B cell (primary cell): ENCODE measurements at places on chromosomes 3 and 15. TPM values are rescaled to one million over a fixed set of nuclear protein-coding genes. Genes with fewer than 3 reads are reported as not detected.

DNA sequence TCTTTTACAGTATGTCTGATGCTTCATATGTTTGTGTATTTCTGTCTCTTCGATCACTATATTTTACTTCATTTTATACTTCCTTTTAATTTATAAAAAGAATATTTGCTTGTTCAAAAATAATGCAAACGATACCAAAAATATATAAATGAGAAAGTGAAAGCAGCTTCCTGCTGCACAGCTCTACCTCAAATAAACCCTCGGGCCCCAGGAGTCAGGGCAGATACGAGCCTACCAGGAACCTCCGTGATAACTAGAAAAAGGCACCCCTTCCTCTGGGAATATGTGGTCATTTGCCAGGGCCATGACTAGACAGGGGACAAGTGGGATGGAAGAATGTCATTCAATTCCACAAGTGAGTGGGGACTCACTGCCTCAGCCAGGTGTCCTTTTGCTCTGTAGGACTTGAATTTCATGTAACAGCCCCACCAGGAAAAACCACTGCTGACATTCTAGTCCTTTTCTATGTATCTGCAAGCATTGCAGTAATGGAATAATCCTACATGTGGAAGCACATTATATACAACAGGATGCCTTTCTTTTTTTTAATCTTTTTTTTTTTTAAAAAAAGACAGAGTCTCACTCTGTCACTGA is 133.3 kb downstream of the SUCLG2 start:
- peak overlapping the region; percentile 7 for H3K4me3 ChIP-seq
- peaks cover 7% of the 10 kb centered on the region for H3K4me1 ChIP-seq
- DNase-seq = peak; percentile 3
- H3K36me3 ChIP-seq = peaks cover 32% of the 10 kb centered on the region
- no peaks in the 10 kb centered on the region for H3K27me3 ChIP-seq
- no peak overlapping the region for H3K27ac ChIP-seq

- DNase-seq = no peak
- H3K4me1 ChIP-seq = no peaks in the 10 kb centered on the region
- no peaks in the 10 kb centered on the region for H3K36me3 ChIP-seq
- no peak overlapping the region for H3K27ac ChIP-seq
- no peaks in the 10 kb centered on the region for H3K27me3 ChIP-seq
These were observed 177.9 kb downstream of the CDIN1 start for GRCh38 chr15:36757189-36757814.

DNA sequence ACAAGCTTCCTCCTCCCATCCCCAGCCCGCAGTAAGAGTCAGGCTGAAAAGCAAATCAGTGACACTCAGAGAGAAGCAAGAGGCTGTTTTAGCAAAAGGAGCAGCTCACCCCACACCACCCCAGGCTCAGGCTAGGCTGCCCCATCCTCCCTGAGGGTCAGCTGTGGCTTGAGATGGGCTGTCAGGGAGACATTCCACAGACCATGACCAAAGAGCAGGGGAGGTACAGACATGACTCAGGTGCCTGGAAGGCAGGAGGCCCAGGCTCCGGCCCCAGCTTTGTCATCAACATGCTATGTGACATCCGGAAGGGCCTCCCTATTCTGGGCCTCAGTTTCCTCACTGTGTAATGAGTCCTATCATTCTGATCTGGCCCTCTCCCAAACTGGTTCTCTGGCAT is 24.7 kb downstream of the HCN4 start:
- no peak for DNase-seq
- no peaks in the 10 kb centered on the region for H3K36me3 ChIP-seq
- H3K27ac ChIP-seq = no peak overlapping the region
- H3K27me3 ChIP-seq = no peaks in the 10 kb centered on the region

DNA sequence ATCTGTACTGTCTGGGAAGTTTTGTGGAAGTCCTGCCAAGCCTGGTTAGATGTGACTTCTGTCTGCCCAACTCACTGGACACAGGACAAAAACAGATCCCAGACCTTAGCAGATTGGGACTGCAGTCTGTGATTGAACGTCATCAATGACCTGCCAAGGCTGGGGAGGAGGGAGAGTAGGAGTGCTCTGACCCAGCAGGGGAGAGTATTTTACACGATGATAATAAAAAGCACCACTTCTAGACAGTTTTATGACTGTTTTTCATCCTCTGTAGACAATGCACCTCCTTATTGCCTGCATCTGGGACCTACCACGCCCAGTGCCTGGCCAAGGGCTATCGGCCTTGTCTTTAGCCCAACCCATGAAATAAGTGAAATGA is 102.3 kb upstream of the NR2E3 start:
- DNase-seq = no peak
- H3K27me3 ChIP-seq = no peaks in the 10 kb centered on the region
- H3K4me3 ChIP-seq = no peak overlapping the region
- no peaks in the 10 kb centered on the region for H3K4me1 ChIP-seq
- no peak overlapping the region for H3K27ac ChIP-seq

CP gene
- not detected in 2 replicates for total RNA-seq

DNA sequence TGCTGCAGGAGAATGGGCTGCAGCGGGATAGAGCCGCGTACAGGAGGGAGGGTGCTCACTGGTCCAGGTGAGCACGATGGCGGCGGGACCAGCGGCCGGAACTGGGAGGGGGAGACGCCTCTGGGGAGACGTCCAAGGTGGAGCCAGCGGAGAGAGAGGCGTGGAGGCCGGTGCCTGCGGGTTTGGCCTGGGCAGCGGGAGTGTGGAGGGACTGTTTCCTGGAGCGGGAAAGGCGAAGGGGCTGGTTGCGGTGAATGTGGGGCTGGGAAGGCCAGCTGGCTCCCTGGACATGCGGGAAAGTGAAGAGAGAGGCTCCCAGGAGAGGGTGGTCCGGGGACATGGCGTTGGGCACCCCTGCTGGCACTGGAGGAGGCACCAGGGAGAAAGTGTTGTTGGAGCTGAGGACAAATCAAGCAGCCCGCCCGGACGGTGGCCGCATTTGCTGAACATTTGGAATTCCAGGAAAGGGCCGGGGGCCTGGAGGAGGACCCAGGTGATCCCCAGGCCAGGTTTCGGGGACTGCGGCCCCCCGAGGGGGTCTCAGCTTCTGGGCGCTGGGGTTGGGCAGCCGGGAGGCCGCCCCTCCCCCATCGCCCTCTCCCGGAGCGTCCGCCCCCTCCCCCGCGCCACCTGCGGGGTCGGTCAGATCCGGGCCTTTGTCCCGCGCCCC is 34.3 kb downstream of the DNAJB8 start:
- H3K4me1 ChIP-seq = no peaks in the 10 kb centered on the region
- no peak overlapping the region for H3K4me3 ChIP-seq
- H3K27me3 ChIP-seq = no peaks in the 10 kb centered on the region
- no peak for DNase-seq

DNA sequence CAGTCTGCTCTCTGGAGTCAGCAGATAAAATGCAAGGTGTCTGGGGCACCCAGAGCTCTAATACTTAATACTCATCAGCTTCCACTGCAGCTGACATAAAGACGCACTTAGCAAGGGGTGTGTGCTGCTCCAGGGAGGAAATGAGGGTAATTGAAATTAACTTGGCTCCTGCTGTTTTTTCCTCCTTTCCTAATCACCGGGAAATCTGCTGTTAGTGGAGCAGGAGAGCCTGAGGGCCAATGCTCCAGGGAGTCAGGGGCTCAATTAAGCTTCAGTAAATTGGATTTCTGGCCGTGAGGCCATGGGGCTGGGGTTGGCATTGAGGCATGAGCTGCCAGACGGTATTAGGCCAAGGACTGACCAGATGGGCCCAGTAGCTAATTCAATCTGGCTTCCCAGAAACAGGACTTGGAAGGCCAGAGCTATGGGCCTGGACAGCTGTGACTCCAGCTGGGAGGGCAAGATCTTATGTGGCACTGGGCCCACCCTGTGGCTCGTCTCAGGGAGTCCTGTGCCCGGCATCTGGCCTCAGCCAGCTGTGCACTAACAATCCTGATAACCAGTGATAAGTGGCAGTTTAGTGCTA is 30.7 kb upstream of the CHRNB4 start:
- H3K27ac ChIP-seq = no peak overlapping the region
- no peaks in the 10 kb centered on the region for H3K36me3 ChIP-seq
- DNase-seq = no peak

DNA sequence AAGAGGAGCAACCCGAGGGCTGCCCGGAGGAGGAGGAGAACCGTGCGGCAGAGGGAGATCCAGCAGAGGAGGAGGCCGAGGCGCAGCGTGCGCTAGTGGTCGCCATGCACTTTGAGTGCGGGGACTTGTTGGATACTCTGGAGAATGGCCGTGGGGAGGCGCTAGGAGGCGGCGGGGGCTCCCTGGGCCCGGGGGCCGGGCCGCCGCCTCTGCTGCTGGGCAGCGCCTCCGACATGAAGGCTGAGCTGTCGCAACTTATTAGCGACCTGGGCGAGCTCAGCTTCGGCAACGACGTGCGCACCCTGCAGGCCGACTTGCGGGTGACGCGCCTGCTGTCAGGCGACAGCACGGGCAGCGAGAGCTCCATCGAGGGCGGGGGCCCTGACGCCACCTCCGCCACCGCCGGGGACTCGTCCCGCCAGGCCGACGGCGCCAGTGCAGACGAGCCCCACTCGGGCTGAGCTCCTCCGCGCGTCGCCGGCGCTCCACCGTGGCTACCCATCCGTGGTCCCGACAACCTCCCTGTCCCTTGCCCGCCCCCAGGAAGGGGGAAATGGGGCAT is 2.0 kb downstream of the FAM43A start:
- H3K36me3 ChIP-seq = peaks cover 5% of the 10 kb centered on the region
- DNase-seq = peak; percentile 93
- H3K27me3 ChIP-seq = no peaks in the 10 kb centered on the region
- H3K4me3 ChIP-seq = peak overlapping the region; percentile 81
- peaks cover 56% of the 10 kb centered on the region for H3K4me1 ChIP-seq
- H3K27ac ChIP-seq = peak overlapping the region; percentile 94

- H3K27me3 ChIP-seq = no peaks in the 10 kb centered on the region
- no peak for DNase-seq
- H3K27ac ChIP-seq = no peak overlapping the region
- no peaks in the 10 kb centered on the region for H3K4me1 ChIP-seq
- no peak overlapping the region for H3K4me3 ChIP-seq
These were observed 179.5 kb upstream of the CD96 start for GRCh38 chr3:111362381-111363009.

IQCB1 gene
- 54.6 and 56.5 TPM in 2 replicates for total RNA-seq

GPR62 gene
- not detected in 2 replicates for total RNA-seq

DNA sequence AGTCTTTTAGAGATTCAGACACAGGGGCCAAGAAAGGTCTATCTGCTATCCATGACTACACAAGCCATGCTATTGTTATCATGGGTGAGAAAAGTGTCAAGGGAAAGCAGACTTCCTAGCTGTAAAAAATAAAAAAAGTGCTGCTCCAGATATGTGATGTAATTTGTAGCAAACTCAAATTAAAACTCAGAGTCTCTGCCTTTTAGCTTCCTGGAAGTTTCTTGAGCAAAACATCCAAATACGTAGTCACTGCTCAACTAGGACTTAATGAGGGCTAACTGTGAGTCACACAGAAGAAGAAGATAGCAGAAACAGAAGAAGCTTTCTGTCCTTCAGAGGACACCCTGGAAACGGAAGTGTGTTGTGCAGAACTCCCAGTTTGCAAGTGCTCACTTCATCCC is 393.4 kb upstream of the NR2F2 start:
- H3K27me3 ChIP-seq = no peaks in the 10 kb centered on the region
- no peaks in the 10 kb centered on the region for H3K4me1 ChIP-seq
- no peaks in the 10 kb centered on the region for H3K36me3 ChIP-seq
- no peak for DNase-seq
- H3K4me3 ChIP-seq = no peak overlapping the region
- H3K27ac ChIP-seq = no peak overlapping the region

DNA sequence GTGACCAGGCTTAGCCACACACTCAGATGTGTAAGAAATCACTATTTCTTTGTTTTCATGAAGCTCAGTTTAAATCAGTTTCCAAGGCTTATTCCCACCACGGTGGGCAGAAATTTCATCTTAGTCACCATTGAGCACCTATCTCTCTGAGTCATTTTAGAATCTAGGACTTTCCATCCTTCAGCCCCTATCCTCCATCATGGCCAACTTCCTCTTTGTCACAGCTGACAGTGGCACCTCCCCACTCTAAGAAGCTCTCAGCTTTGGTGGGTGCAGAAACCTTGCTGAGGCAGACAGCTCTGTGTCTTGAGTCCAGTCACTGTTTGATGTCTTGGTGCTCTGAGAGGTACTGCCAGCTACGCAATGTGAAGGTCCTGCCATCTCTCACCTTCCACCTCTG is 32.9 kb downstream of the SNTN start:
- no peak overlapping the region for H3K27ac ChIP-seq
- no peaks in the 10 kb centered on the region for H3K27me3 ChIP-seq
- H3K4me1 ChIP-seq = no peaks in the 10 kb centered on the region
- no peaks in the 10 kb centered on the region for H3K36me3 ChIP-seq

DNA sequence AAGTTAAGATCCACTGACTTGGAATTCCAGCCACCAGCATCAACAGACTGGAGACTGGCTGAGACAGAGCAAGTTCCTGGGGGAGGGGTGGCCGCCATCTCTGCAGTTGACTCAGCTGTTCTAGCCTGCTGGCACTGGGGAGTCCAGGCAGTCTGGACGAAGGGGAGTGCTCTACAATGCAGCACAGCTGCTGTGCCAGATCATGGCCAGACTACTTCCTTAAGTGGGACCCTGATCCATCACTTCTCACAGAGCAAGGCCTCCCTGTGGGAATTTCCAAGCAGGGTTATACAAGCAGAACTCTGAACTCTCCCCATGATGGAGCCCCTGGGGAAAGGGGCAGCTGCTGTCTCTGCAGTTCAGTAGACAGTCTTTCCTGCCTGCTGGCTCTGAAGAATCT is 35.2 kb downstream of the PYGO1 start:
- no peaks in the 10 kb centered on the region for H3K27me3 ChIP-seq
- no peaks in the 10 kb centered on the region for H3K4me1 ChIP-seq
- H3K27ac ChIP-seq = no peak overlapping the region
- no peak overlapping the region for H3K4me3 ChIP-seq

DNA sequence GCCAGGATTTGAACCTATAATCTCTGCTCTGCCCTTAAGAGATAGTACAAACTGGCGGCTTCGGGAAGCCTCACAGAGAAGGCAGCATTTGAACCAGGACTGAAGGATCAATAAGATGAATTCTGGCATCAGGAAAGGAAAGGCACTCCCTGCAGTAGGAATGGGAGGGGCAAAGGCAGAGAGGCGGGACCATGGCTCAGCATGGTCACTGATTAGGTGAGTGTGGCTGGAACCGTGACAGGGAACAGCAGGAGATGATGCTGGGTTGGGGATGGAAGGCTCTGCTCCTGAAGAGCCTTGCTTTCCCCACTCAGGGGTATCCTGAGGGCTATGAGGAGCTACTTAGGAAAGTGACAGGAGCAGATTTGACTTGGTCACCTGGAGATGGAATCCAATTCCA is 158.5 kb downstream of the FEZF2 start:
- H3K27me3 ChIP-seq = no peaks in the 10 kb centered on the region
- H3K4me1 ChIP-seq = no peaks in the 10 kb centered on the region
- no peak overlapping the region for H3K27ac ChIP-seq
